COR-L47 (cell line): ENCODE measurements at places on chromosomes 7 and 10.

DNA sequence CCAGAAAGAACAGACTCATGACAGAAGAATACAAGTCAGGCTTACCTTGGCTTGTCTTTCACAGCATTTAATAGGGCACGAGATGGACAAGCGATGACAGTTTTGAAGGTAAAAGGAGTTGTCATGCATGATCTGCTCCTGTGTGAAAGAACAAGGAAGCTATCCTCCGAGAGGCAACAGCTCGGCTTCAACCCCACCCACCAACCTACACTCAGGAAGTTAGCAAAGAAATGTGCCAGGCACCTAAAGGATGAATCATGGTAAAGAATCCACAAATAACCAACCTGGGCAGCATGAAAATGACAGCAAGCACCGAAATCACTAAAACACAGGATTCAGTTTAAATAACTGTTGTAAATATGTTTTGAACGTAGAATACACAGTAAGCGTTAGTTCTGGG, 700.2 kb downstream of the TYW1 start:
- no peak for DNase-seq

GRCh38 chr7:109967406-109967805, 1123.5 kb upstream of the LRRN3 start:
- no peak for DNase-seq

- DNase-seq: no peak
Observed at GRCh38 chr7:79489371-79489770, 35.9 kb upstream of the MAGI2 start.

DNA sequence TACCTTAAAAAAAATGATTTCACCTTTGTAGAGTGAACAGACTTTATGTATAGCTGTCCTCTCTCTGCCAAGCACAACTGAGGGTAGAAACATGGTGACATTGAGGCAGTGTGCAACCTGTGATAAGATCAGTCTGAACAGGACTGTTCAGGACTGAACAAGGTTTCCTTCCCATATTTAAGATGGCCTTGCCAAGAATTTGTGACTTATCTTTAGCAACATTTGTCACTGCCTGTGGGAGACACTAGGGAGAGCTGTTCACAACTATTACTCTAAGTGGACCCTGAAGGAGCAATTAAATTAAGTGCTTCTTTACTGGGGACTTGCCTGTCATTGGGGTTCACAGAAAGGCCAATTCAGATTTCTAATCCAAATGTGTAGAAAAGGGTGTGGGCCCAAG, 6.7 kb downstream of the OR13A1 start:
- no peak for DNase-seq

DNA sequence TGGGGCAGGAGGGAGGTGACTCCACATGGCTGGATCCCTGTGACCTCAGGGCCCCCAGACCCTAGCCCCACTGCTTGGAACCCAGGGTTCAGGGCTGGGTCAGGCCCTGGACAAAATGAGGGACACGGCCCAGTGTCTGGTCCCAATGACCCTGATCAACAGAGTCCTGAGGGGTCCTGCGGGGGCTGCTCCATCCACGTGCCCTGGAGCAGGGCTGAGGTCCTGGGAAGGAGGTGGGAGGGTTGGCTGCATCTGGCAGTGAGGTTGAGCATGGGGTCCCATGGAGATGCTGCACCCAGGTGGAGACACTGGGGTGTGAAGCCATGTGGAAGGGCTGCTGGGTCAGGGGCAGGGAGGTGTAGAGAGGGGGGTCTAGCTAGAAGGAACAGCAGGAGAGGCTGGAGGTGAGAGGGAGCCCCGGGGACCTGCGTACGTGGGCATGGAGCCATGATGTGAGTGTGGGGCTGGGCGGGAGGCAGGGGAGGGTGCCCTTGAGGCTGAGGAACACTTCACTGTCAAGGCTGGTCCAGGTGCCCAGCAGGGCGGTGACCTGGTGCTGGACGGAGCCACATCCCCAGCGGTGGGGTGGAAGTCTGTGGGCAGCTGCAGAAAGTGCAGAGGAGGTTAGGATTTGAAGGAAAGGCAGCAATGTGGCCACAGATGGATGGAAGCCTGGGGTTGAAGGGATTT, 604 bp downstream of the SCART1 start:
- DNase-seq: no peak

DNA sequence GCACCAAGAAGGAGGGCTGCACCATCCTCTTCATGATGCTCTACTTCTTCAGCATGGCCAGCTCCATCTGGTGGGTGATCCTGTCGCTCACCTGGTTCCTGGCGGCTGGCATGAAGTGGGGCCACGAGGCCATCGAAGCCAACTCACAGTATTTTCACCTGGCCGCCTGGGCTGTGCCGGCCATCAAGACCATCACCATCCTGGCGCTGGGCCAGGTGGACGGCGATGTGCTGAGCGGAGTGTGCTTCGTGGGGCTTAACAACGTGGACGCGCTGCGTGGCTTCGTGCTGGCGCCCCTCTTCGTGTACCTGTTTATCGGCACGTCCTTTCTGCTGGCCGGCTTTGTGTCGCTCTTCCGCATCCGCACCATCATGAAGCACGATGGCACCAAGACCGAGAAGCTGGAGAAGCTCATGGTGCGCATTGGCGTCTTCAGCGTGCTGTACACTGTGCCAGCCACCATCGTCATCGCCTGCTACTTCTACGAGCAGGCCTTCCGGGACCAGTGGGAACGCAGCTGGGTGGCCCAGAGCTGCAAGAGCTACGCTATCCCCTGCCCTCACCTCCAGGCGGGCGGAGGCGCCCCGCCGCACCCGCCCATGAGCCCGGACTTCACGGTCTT, 1.9 kb downstream of the FZD1 start:
- no peak for DNase-seq

GRCh38 chr7:104089612-104090011, 100.2 kb upstream of the RELN start:
- DNase-seq: peak; percentile 18

- no peak for DNase-seq
Observed at GRCh38 chr7:87226495-87226894, 7.0 kb upstream of the TMEM243 start.

GRCh38 chr7:47080816-47081215, 501.1 kb downstream of the TNS3 start:
- DNase-seq: no peak

- no peak for DNase-seq
Observed at GRCh38 chr10:133351408-133352318, 4.5 kb downstream of the PRAP1 start.

DNA sequence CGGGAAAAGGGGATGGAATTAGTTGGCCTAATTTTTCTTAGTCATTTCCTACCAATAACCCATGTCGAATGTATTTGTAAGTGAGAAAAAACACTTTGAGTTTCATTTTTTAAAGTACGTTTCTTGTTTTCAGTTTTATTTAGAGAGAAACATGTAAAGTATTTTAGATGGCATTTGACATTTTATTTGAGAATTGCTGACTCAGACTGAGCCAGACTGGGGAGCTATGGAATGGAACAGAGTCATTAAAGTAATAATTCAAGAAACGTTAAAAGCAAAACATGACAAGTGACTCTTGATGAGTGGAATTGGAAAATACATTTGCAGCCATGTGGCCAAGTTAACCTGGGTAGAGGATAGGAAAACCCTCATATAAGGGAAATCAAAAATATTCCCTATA, 286.1 kb upstream of the NPSR1 start:
- no peak for DNase-seq

- no peak for DNase-seq
Observed at GRCh38 chr7:90181485-90181884, 27.2 kb downstream of the STEAP1 start.
